ENCODE measurements at places on chromosomes 6 and 20.

DNA sequence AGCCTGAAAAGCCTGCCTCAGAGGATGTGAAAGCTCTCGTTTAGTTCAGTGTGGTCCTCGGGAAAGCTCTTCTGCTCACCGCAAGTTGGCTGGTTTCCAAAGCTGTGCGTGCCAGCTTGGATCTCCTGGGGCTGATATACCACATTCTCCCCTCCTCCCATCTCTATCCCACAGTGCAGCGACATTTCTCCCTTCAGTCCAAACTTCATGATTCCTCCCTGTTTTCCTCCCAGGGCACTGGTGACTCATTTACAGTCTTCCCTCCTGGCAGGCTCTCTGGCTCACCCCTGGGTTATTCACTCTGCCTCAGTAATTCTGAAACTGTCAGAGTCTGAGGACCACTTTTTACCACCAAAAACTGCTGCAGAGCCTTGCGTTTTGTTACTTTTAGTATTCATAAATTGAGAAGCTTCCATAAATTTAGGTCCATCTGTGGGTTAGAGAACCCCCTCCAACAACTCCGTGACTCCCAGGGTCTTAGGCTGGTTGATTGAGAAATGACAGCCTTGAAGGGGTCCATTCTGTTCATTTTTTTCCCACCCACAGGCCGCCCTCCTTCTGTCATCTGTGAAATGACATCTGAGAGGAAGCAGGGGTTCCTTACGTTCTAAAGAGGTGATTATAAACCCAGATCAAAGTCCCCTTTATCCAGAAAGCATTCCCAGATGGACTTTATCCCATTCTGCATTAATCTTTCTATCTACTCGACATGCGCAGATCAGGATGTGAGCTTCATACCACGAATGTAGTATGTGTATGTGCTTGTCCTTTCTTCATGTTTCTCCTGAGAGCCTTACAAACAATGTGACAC is 6.1 kb downstream of the TRIM10 start:
- no peak for DNase-seq

DNA sequence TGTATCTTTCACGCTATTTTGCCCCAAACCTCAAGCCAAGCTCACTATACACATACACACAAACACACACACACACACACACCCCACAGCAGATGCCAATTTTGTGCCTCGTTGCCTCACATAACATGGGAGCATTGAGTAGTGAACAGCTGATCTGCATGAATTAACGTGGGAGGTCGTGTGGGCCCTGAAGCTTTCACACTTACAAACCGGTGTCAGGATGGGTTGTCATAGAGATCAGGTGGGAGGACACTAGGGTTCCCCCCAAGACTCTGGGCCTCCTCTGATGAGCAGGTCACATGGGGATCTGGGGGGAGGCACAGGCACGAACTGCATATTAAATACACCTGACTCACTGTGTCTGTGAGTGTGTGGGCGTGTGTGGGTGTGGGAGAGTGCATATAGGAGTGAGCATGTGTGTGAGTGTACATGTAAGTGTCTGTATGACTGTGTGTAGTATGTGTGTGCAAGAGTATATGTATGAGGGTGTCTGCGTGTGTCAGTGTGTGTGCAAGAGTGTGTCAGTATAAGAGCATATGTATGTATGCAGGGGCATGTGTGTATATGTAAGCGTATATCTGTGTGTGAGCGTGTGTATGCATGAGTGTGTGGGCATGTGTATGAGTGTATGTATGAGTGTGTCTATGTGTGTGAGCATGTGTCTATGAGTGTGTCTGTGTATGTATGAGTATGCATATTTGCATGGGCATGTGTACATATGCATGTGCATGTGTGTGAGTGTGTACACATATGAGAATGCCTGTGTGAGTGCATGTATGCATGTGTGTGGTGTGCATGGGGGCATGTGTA is 370.4 kb downstream of the PREX1 start:
- DNase-seq: no peak

DNA sequence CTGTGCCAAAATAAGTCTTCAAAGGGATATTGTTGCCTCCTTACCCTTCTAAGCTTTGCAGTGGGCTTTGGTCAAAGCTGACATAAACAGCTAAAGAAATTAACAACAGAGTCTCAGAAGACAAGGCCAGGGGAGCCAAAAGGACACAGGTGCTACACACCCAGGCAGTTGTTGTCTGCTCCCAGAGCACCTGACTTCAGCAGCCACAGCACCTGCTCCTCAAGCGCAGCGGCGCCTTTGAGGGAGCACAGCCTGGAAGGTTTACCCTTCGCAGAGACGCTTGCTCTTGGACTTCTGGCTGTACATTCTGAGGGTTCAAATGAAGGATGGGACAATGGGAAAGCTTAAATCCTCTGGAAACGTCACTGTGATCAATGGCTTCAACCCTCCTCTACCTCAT is 16.6 kb downstream of the B4GALT5 start:
- no peak for DNase-seq

DNA sequence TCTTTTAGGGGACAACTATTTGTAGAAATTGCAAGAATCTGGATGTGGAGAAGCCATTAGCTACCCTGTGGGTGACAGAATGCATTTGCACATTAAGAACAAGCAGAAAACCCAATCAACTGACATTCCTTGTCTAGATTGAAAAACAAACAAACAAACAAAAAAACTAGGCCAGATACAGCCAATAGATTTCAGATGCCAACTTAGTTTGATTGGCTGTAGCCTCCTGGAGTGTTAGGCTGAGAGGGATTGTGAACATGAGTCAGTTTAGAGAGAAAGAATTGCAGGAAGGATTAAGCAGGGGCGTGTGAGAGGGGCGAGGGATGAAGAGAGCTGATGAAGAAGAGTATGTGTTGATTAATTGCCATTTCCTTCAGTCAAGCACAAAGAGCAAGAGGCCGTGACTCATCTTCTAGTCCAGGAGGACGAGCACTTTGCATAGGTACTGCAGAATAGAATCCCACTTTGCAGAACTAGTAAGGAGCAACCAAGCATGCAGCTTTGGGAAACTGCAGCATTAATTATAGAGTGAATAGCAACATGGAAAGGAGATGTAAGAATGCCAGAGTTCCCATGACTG is 188.0 kb upstream of the RAB32 start:
- no peak for DNase-seq

DNA sequence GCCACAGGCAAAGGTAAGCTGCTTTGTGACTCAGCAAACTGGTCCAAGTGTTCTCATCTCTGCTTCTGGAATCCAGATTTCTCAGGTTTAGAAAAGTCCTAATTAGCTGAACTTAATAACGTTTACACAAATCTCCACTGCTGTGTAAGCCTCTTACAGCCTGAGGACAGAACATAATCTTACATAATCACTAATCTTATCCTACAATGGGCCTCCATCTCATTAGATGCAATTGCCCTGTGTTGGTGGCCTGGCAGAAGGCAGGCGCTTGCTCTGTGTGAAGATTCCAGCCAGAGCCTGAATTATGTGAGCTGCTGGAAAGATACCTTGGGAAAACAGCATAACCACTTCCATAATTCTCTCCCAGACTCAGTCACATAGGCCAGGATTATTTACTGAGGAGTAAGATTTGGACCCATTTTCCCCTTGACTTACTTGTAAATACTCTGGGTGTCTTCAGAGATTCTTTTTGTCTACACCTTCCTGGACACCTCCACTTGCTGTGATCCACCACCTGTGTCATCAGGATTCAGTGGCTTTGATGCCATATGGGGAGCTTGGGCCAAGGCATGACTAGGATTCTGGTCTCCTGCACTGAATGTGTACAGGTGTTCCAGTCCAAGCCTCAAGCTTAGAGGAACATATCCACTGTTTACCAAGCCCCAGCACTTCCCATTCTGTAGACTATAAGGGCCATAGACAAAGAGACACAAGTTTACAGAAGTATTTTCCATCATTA is 104.4 kb downstream of the C6orf118 start:
- no peak for DNase-seq

DNA sequence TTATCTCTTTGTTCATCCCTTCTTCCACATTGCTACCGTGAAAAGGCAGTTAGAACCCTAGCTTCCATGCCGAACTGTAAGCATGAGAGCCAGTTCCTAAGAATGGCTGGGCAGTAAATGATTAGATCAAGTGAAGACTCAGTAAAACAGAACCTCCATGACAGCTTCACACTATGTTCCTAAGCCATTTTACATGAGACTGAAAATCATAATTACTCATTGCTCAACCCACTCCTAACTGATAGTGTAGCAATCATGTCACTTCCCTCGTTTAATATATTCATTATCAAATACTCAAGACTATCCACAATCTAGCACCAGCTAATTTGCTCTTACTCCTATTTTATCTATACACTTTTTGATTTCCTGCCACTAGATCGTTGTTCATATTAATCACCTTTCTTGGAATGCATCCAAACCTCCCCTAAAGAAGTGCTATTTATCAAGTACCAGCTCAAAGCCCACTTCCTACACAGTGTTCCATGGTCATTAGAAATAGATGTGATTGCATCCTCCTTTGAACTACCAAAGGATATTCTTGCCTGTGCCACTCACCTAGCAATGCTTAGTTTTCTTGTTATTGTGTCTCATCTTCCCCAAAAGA is 6.0 kb downstream of the TMEM30A start:
- DNase-seq: no peak

GRCh38 chr6:142373268-142374090 is 71.7 kb downstream of the ADGRG6 start:
- DNase-seq: no peak

DNA sequence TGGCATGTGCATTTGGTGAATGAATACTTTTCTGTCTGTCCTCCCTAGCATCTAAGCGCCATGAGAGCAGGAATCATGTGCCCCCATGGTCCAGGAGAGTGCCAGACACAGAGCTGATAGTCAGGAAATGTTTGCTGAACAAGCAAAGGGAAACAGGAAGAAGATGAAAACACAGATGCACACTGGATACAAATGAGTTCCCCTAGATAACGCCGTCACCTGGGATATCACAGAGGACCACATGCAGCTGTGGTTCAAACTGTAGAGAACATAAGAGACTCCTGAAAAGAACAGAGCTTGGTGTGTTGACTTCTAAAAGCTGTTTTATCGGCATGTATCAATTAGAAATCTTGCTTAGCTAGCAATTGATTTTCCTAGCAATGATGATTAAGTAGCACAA is 293.7 kb downstream of the BTBD3 start:
- DNase-seq: no peak

DNA sequence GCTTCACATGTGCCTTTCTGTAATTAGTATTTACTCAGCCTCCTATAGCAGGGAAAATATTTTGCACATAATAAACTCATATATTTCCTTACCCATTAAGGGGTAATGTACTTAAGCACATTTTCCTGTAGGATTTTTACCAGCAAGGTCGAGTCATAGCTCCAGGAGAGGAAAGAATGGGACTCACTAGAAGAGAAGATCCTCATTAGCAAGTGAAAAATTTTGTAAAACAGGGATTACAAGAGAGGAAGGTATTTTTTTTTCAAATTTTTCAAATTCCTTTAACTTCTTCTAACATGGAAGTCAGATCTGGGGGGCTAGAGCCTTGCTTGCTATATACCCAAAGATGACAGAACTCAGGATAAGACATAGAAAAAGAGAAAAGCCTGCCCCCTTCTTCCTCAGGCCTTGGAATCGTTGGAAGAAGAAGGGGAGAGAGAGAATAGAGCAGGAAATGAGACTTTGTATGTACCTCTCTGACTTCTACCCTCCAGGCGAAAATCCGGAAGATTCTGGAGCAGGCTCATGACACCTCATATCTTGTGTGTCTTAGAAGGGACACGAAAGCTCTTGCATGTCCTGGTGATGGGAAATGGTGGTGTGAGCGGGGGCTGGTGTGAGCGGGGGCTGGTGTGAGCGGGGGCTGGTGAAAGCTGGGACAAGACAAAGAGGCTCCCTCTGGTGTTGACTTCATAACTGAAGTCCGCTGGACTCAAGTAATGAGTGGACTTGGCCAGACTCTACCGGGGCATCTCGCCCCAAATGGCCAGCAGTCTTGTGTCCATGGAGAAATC is 256.9 kb upstream of the PLCB4 start:
- no peak for DNase-seq

GRCh38 chr6:102417368-102417998 is 1024.0 kb downstream of the GRIK2 start:
- DNase-seq: no peak

GRCh38 chr6:39217177-39217864 is 12.0 kb downstream of the KCNK5 start:
- no peak for DNase-seq

DNA sequence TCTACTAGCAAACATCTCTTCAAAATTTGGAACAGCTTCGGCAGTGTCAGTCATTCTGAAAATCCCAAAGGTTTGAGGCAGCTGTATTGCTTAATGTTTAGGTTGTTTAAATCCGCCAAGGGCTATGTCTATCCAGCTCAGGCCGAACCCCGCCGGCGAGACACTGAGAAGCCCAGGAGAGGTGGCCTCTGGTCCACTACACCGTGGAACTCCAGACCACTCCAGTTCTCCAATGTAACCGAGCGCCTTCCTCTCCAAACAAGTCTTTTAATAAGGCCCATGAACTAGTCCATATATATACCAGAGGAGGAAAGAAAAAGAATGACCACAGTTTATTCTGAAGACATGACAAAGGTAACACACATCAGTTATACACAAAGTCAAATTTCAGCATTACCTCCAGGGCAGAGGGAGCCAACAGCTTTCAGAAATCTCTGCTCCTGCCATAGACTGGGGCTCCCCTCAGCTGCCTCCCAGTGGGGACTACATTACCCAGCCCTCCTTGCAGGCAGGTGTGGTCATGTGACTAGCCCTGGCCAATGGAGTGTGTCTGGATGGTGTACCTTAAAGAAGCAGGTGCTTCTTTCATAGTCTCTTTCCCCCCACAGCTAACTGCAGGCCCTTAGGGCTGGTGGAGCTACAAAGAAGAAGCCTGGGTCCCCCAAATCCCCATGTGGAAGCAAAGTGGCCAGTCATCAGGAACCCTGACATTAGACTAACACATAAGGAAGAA is at the start of gene RAMACL:
Gene RAMACL, minus strand, starts transcription at position 255 of the 733 bp plus-strand sequence. Its CDS starts 201 bp downstream, at position 54.
- no peak for DNase-seq

DNA sequence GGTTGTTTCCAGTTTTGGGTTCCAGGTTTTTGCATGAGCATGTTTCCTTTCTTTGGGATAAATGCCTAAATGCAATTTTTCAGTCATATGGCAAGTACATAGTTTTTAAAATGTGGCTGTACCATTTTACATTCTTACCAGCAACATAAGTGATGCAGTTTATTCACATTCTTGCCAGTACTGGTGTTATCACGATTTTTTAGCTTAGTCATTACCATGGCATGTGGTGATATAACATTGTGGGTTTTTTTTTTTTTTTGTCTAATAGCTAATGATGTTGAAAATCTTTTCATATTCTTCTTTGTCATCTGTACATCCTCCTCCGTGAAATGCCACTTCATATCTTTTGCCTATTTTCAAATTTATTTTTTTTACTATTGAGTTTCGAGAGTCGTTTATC is 2.9 kb upstream of the TDRD6 start:
- no peak for DNase-seq

- no peak for DNase-seq
Observed at GRCh38 chr6:134397676-134398075, 79.8 kb upstream of the SGK1 start.

Measured in glutamatergic neuron (in vitro differentiated cells).